Cortex of kidney (tissue), 1 donor: ENCODE measurements at places on chromosomes 3 and 15.

DNA sequence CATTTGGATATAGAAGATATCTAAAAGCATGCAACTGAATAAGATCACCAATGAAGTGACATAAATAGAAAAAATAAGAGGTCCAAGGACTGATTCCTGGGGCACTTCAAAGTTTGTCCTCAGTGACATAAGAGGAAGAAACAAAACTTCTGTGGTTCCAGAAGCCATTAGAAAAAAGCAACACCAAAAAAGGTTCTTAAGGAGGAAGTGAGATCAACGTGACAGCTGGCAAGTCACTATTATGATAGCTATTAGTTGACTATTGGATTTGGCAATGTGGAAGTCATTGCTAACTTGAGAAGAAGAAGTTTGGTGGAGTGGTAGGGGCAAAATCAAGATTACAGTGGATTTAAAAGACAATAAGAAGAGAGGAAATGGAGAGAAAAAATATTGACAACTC lies 1098.3 kb downstream of the NAALADL2 start:
- no peak for DNase-seq

DNA sequence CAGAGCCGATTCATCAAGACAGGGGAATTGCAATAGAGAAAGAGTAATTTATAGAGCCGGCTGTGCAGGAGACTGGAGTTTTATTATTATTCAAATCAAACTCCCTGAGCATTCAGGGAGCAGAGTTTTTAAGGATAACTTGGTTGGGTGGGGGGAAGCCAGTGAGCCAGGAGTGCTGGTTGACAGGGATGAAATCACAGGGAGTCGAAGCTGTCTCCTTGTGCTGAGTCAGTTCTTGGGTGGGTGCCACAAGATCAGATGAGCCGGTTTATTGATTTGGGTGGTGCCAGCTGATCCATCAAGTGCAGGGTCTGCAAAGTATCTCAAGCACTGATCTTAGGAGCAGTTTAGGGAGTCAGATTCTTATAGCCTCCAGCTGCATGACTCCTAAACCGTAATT lies 95.4 kb upstream of the CCDC80 start:
- DNase-seq, result no peak

GRCh38 chr15:49801796-49802195 lies 180.9 kb downstream of the DTWD1 start:
- no peak for DNase-seq

GRCh38 chr3:99928771-99929744 lies 111.4 kb downstream of the CMSS1 start:
- no peak for DNase-seq

DNA sequence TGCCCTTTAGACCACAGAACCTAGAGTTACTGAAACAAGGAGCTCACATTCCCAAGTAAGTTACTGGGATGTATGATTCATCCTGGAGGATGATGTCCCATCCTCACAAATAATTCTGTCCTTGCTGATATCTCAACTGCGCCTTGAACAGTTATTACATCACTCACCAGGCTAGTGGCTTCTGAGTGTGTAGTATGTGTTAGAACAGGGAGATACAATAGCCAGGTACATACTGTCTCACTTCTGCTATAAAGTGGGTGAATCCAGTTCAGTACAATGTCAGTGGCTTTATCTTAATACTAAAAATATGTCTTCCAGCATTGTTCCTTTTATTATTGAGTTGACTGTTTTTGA lies 483.2 kb upstream of the FRG2C start:
- DNase-seq, result no peak

DNA sequence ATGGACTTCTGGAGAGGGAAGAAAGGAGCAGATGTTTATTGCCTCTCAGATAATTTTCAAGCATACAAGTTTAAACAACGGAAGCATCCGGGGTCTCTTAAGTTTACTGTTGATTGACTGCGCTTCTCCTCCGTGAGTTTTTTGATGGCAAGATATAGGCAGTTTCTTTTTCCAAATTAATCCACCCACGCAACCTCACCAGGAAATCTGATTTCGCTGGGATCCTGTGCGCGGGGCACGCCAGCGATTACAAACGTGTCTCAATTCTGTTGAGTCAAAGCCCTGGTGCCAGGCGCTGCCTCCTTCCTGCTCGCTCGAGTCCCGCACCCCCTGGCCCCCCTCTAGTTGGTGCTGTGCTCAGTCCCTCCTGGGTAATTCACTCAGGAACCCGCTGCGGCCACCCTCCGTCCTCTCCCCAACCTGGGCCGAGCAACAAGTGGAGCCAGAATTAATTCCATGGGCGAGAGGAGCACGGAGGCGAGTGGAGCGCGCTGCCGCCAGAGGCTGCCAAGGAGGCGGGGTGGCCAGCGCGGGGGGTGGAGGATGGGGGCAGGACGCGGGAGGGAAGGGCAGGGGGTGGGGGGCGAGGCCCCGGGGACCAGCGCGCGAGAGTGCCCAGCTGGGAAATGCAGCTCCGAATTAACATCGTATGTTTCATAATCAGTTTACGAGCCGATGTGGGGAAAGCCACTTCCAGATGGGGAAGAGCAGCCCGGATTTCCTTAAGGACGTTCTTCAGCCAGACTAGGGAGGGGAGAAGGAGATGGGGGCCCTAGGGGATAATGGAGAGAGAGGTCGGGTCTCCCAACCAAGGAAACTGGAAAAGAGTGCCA lies 6.0 kb downstream of the WNT5A start:
- no peak for DNase-seq

GRCh38 chr15:63973212-63974009 lies 72.9 kb downstream of the DAPK2 start:
- DNase-seq, result no peak

- no peak for DNase-seq
These were observed 218.9 kb upstream of the THRB start for GRCh38 chr3:24713516-24713915.

DNA sequence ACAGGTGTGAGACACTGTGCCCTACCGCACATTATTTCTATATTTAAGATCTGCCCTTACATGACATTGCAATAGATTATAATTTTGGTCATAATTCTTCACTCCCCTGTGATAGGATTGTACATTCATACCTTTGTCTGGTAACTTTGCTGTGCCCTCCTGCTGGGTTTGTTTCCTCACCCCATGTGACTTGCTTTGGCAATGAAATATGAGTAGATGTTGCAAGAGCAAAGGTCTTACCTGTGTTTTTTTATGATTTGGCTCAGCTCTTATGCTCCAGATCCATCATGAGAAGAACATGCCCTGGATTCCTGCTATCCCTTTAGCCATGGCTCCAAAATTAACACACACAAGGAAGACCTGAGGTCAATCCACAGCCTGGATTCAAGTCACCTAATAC lies 137.7 kb upstream of the EOMES start:
- no peak for DNase-seq

DNA sequence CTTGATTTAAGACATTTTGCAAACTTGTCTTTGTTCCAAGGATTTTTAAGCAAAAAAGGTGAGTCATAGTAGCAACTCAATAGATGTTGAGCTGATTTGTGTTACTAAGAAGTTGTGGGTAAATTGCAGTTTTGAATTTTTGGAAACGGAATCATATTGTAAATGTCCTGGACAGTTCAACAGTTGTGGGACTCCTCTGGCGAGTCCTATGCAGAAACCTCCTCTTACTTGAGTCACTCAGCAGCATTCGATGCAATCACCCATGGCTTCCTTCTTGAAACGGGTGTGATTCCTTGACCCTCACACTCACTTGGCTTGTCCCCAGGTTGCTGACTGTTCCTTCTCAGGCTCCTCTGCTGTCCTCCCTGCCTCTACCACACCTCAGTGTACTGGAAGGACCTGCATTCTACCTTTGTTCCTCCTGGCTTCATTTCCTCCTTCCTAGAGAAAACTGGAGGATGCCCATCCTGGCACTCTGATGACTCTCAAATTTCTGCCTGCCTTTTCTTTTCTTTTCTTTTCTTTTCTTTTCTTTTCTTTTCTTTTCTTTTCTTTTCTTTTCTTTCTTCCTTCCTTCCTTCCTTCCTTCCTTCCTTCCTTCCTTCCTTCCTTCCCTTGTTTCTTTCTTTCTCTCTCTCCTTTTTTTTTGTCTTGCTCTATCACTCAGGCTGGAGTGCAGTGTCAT lies 52.8 kb upstream of the DGKG start:
- no peak for DNase-seq

DNA sequence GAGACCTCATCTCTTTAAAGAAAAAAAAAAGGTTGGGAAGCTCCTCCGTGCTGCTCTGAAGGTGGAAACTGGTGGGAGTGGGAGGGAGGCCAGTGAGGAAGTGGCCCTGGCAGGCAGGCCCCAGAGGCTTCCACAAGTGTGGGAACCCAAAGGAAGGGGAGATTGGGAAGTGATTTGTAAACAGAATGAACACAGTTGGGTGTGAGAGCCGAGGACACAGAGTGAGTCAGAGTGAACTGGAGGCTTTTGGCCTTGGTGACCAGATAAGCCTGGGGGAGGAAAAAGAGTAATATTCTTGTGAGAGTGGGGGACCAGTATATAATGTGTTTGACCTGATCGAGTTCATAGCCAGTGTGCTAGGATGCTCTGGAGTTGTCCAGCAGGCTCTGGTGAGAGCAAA lies 23.0 kb downstream of the MKRN2 start:
- no peak for DNase-seq

GRCh38 chr15:27234593-27234992 lies 263.6 kb downstream of the GABRG3 start:
- no peak for DNase-seq

DNA sequence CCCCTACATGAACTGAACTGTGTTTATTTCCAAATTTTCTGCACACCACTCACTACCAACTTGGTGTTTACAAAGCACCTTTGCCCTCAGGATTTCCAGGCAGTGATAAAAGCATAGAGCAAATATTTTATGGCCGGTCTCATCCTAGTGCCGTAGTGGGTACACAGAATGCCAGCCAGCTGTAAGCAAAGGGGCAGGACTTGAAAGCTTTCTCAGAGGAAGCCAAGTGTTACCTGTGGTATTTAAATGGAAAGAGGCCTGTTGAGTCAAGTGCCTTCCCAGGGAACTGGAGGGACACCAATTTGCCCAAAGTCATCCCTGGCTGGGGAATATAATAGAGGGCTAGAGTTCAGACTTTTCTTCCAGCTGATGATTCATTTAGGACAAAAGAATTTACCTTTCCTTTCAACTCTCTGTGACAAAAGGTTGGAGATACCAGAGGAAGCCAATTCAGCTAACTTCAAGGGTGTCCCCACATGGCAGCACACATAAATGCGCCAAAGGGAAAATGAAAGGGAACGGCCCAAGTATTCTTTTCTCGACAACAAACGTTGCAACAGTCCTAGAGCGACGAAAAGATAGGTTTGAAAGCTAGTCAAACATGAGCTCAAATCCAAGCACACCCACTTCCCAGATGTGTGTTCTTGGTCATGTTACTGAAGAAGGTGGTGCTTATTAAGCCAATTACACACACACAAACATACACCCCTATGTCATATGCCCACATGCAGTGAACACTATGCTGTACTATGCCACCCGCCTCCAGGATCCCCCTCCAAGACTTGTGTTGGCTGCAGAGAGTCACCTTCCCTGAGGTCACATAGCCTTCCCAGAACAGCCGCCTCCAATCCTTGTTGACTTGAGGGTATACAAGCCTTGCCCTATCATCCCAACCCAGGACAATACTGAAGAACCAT lies 27.7 kb downstream of the MAGI1 start:
- no peak for DNase-seq

DNA sequence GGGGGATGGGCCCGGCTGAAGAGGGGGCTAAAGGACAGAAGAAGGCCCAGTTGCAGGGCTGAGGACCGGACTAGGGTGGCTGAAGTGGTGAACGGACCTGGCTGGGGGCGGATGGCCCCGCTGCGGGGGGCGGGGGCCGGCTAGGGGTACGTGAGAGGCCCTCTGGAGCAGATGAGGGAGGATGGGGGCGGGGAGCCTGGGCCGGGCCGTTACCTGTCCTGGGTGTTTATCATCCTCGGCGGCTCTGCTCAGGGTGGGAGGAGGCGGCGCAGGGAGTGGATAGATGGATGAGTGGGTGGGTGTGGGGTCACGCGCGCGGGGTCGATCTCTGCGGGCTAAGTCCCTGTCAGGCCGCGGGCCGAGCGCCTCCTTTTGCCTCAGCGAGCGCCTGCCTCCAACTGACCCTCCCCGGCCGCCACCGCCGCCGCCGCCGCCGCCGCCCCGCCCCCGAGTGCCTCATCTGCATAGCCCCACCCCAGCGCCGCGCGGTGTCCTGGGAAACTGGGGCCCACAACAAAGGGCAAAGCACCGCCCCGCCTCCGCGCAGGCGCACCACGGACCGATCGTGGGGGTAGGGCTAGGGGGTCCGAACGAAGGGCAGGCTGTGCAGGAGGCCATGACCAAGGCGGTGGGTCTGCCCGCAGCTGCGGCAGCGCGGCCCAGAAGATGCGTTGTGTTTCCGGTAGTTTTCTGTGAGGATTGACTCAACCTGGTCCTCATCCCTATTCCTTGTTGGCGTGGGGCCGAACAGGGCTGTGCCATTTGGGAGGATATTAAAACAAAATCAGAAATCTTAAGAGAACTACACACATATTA lies 72.4 kb downstream of the RBPMS2 start:
- peak; percentile 48 for DNase-seq

GRCh38 chr3:196016059-196016458 lies 65.8 kb downstream of the TFRC start:
- no peak for DNase-seq

DNA sequence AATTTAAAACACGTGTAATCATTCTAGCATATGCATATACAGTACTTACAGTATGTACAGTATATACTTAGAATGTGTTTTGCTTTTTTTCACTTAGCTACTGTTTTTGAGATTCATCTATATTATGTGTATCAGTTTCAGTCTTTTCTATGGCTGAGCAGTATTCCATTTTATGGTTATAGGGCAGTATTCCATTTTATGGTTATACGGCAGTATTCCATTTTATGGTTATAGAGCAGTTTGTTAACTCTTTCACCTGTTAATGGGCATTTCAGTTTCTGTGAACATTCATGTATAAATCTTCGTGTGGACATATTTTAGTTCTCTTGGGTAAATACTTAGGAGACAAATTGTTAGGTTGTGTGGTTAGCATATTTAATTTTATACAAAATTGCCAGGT lies 40.9 kb downstream of the PDCD6IP start:
- no peak for DNase-seq

DNA sequence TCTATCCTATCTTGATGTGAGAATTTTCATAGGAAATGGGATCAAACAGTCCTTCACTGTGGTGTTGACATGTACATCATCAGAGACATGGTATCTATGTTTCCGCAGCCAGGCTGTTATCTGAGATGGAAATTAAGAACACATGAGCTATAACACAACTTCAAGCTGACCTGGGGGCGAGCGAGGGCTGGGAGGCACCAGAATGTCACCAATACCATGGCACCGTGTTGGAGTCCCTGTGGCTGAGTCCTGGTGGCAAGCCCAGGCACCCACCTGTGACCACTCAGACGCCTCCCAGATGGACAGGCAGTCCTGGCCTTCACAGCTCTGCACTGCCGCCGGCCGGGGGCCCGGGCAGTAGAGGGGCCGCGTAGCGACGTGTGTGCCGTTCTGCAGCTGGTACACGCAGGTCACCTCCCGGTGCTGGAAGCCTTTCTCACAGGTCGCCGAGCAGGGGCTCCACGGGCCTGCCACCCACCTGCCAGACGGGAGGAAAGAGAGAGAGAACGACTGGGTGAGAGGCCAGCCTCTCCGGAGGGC lies 263.9 kb upstream of the LYSMD4 start:
- no peak for DNase-seq
